ENCODE measurements at places on chromosomes 13 and 19.

- no peak for DNase-seq
Measured at GRCh38 chr19:34180273-34180672, 8.0 kb downstream of the LSM14A start.

DNA sequence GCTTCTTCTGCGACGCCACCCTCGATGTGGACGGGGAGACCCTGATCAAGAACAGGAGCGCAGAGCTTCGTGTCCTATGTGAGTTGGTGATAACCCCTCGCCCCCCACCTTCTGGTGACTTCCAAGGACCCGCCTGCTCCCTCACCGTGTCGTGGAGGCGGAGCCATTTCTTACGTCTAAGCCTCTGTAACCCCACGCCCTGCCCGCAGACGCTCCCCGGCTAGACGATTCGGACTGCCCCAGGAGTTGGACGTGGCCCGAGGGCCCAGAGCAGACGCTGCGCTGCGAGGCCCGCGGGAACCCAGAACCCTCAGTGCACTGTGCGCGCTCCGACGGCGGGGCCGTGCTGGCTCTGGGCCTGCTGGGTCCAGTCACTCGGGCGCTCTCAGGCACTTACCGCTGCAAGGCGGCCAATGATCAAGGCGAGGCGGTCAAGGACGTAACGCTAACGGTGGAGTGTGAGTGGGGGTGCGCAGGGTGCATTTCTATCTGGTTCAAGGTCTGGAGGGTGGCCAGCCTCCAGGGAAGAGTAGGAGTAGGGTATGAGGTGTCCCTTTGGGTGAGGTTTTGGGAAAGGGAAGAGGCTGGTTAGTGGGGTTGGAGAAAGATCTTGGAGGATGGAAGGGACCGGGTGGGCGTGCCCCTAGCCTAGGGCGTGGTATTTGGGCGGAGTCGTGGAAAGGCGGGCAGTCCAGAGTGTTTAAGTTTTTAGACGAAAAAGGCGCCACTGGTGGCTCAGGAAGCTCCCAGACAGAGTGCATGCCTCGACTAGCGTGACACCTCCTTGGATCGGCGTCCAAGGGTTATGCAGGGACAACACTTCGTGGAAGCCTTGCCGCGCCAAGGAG, 3.3 kb downstream of the ICAM5 start:
- DNase-seq: no peak

- no peak for DNase-seq
Measured at GRCh38 chr19:47601180-47601904, 7.6 kb upstream of the BICRA start.

DNA sequence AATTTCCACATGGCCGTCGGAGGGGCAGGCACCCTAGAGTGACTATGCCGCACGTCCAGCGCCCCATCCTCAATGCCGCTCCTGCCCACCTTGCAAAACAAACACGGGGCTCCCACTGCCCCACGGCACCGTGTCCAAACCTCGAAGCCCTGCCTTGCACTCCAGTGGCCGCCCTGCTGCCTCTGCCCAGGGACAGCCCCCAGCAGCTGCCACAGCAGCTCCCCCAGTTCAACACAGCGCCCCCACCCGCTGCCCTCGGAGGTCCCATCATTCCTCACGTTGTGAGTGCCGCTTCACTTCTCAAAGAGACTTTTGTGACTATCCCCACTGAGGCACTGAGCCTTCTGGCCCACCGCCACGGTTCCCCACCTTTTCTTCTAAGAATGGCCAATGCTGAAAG, 22.3 kb upstream of the TMEM160 start:
- DNase-seq: no peak

DNA sequence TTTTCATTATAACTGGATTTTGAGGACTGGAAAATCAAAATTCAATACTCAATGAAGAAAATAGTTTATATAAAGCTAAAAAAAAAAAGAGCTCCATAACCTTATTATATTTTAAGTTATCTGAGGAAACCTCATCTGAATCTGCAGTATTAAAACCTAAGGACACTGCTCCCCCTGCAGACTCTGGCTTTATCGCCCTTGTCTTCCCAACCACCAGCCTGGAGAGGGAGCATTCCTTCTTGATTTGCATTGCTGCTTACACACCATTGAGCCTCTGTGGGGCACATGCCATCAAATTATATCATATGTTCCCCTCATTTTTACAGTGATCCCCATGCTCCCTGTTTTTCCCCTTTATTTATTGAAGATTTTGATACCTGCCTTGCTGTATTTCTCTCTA, 871.4 kb upstream of the GPC6 start:
- no peak for DNase-seq

DNA sequence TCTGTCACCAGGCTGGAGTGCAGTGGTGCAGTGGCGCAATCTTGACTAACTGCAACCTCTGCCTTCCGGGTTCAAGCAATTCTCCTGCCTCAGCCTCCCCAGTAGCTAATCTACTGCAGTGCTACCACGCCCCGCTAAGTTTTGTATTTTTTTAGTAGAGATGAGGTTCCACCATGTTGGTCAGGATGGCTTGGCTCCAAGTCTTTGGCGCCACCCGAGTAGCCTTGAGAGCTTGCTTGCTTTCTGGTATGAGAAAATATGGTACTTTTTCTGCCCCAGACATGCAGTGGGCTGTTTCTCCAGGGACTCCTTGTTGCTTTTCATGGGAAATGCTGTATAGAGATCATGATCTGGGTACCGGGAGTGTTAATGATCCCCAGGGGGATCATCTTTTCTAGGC, 34.5 kb upstream of the GTF3A start:
- no peak for DNase-seq

- no peak for DNase-seq
Measured at GRCh38 chr13:106573284-106573846, 5.4 kb upstream of the ARGLU1 start.

DNA sequence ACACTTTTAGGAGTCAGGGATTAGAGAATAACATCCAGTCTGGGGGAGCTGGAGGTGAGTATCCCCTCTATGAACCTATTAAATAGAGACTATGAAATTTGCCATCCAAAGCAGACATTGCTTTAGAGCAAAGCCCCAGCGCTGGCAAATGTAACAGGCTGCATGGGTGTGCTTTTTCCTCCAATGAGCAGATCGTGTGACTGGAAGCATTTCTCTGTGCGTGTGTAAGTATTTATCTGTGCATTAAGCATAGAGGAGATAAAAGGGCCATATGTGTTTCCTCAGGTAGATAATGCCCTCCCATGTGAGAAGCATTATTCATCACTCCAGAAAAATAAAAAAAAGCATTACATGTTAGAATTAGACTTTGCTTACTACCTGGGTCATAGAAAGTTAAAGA, 924 bp downstream of the TNFSF13B start:
- no peak for DNase-seq

DNA sequence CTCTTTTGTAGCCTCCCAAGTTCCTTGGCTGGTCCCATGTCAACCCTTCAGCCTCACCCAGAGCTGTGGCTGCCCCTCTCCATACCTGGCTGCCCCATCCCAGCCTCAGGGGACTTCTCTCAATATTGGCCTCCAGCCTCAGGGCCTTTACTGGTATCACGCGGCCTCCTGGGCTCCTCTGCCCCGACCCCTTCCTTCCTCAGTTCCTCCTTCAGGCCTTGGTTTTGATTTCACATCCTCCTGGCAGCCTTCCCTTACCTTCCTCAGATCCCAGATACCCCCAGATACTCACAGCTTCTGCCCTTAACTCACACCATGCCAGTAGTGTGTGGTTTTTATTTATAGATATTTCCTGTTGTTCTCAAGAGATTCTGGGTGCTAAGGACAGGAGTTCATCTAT, 12.8 kb upstream of the SCN1B start:
- no peak for DNase-seq

DNA sequence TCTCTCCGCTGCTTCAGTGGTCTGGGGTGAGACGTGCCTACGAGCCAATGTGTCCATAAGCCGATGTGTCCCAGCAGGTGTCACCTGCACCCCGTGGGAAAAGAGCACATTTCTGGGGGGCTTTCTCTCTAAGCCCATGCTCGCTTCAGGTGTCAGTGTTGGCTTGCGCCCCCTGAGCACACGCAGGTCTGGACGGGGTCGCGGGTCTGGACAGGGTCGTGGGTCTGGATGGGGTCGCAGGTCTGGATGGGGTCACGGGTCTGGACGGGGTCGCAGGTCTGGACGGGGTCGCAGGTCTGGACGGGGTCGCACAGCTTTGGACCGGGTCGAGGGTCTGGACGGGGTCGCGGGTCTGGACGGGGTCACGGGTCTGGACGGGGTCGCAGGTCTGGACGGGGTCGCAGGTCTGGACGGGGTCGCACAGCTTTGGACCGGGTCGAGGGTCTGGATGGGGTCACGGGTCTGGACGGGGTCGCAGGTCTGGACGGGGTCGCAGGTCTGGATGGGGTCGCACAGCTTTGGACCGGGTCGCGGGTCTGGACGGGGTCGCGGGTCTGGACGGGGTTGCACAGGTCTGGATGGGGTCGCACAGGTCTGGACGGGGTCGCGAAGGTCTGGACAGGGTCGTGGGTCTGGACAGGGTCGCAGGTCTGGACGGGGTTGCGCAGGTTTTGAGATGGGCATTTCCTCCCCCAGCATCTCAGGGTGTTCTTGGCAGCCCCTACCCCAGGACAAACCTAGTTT, 24.5 kb upstream of the TFDP1 start:
- DNase-seq: no peak

- no peak for DNase-seq
Measured at GRCh38 chr19:55379174-55379573, 2.5 kb downstream of the TMEM190 start.

DNA sequence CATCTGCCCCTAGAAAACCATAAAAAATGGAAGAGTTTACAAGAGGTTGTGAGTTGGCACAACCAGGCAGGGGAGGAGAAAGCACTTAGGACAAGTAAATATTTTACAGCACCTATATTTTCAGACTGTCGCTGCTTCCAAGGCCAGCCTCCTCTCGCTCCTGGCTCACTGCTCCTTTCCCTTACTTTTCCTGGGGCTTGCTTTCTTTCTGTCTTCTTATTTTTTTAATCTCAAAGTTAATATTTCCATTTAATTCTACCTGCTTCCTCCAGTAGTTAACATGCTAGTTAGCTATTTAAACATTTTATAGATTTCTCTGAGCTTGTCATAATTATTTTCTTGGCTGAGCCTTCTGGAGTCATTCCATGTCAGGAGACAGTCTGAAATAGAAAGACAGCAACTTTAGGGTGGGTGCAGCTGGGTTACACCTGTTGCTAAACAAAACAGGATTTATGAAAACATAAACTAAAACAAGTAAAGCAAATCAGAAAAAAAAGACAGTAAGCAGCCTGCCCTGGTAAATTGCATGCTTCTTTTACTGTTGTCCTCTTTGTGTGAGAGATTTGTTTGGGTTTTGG, 330.1 kb downstream of the DLEU7 start:
- DNase-seq: no peak

DNA sequence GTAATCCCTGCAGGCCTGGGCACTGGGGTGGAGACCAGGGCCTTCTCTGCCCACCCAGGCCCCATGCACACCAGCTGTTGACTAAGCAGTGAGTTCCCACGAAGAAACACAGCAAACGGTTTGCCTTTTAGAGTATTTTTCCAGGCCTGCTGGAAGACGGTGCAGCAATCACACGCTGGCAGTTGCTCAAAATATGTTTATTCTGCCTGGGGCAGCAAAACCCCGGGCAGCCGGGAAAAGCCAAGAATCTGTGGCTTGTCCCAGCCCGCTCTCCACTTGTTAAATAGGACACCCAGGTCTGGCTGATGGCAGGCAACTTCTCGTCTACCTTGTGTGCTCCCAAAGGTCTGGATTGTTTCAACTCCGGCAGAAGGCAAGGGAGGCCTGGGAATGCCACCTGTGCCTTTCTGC, 40.8 kb downstream of the GGACT start:
- no peak for DNase-seq

DNA sequence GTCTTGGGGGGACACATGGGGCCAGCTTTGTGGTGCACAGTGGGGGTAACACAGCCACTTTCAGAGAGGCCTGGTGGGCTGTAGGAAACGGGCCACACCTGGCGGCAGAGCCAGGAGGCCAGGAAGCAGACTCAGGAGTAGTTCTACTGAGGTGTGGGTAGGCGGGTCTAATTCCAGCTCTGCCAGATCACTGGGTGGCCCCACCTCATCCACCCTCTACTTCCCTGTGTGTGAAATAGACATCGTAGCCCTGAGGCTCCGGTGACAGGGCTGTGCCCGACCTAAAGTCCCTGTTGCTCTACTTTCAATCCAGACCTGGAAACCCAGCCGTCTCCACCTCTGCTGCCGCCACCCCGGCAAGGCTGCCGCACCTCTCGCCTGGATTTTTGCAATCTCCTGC, 4.0 kb downstream of the NKPD1 start:
- DNase-seq: no peak

DNA sequence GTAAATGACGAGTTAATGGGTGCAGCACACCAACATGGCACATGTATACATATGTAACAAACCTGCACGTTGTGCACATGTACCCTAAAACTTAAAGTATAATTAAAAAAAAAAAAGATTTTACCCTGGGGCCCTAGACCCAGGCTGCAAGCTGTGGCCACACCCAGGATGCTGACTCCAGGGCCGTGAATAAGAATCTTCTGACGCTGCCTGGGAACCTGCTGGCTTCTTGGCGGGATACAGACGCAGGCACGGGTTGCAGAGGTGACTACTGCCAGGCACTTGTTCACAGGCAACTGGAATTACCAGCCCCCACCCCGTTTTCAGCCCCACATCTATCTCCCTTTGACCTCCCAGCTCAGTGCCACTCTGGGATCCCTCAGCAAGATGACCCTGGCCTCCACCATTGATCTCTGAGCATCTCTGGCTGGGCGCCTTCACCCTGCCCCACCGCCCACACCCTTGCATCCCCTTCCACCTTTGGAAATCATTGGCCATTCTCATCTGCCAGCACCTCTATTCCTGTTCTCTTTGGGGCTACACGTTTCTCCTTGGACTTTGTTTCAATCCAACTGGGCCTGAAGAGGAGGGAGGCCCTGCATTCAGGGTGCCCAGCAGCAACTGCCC, 21.1 kb upstream of the CFAP97D2 start:
- DNase-seq: no peak

DNA sequence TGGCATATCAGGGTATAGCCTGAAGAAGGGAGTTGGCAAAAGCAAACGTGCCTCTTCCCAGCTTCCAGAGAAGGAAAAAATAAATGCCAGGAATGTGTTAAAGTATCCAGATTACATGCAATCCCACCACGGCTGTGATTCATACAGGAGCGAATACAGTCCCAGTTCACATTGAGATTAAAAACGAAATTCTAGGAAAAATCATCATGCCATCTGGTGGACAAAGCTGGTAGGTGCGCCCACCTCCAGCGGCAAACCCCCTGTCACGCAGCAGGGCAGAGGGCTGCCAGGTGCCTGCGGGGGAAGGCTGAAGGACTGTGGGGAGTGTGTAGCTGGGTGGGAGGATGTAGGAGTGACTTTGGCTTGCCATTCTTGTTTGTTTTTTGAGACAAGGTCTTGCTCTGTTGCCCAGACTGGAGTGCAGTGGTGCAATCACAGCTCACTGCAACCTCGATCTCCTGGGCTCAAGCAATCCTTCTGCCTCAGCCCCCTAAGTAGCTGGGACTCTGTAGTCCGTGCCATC, 6.4 kb upstream of the DMWD start:
- peak; percentile 42 for DNase-seq

- DNase-seq: no peak
Measured at GRCh38 chr13:98778749-98779148, 26.3 kb upstream of the SLC15A1 start.
